ENCODE measurements at places on chromosomes 12 and 14.

DNA sequence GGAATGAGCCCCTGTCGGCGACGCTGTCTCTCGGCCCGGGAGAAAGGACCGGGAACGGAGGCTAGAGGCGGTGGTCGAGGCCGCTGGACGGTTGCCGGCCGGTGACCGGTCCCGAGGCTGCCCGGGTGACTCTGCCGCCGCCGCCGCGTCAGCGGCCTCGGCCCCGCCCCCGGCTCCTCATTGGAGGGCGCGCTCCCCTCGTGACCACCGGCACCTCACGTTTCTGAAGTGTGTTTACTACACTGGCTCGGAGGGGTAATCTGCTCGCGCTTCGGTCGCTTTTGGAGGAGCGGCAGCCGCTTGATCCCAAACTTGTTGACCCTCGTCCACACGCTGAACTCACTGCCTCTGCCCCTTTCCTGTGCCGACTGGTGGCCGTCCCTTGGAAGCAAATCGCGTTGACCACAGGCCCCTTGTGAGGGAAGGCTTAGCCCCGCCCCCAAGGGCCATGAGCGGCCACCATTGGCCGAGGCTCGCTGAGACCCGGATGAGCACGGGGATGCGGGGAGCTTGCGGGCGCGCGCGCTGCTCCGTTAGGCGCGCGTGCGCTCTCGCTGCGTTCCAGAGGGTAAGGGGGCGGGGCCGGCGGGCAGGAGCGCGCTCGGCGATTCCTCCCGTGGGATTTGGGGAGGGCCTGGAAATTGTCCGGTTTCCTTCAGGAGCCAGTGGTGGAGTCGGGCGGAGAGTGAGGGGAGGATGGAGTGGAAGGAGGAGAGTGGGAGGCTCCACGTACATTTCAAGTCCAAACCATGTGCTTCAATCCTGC, at the start of gene CRY1:
TSS of gene CRY1 (minus strand) at position 133 of the 766 bp plus-strand sequence. CDS start 588 bp downstream, outside the sequence.
- DNase-seq, result peak; percentile 96

DNA sequence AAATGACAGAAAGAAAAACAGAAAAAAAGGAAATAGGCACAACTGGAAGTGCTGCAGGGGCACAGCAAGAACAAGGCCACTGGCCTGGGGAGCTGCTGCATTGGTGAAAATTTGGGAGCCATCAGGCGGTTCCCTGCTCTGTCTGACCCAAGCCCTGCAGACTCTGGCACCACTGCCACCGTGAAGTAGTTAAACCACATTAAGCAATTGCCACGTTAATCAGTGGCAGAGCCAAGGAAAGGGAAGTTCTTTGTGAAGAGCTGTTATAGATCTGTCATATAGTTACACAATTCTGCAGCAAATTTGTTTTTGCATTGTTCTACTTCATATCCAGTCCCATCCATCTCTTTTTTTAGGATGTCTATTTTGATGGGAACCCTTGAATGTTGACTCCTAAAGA, 915.3 kb downstream of the FSCB start:
- DNase-seq, result no peak

DNA sequence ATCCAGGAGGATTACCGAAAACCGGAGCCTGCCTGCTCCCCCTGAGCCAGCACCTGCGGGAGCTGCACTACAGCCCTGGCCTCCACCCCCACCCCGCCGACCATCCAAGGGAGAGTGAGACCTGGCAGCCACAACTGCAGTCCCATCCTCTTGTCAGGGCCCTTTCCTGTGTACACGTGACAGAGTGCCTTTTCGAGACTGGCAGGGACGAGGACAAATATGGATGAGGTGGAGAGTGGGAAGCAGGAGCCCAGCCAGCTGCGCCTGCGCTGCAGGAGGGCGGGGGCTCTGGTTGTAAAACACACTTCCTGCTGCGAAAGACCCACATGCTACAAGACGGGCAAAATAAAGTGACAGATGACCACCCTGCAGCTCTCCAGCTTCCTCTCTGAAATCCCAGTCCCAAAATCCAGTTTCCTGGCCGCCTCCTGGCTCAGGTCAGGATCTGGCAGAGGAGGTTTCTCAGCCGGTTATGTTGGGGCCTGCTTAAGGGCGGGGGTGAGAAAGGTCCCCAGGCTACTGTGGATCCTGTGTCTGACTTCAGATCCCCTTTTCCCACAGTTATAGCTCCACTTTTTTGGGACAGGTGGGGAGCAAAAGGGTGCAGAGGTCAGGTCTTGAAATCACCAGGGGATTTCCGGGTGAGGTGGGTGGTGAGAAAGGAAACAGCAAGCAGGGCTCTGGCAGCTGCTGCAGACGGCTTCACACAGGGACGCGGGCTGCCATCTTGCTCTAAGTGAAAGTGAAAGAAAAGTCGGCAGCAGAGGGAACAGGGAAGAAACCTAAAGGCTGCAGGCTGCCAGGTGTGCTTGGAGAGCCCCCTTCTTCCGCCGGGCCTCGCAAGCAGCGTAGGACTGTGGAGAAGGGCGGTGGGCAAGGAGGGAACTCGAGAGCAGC, at the start of gene TAPBPL:
TSS of gene TAPBPL (plus strand) at position 695 of the 897 bp plus-strand sequence. CDS start 207 bp downstream, outside the sequence.
- DNase-seq, result peak; percentile 95

DNA sequence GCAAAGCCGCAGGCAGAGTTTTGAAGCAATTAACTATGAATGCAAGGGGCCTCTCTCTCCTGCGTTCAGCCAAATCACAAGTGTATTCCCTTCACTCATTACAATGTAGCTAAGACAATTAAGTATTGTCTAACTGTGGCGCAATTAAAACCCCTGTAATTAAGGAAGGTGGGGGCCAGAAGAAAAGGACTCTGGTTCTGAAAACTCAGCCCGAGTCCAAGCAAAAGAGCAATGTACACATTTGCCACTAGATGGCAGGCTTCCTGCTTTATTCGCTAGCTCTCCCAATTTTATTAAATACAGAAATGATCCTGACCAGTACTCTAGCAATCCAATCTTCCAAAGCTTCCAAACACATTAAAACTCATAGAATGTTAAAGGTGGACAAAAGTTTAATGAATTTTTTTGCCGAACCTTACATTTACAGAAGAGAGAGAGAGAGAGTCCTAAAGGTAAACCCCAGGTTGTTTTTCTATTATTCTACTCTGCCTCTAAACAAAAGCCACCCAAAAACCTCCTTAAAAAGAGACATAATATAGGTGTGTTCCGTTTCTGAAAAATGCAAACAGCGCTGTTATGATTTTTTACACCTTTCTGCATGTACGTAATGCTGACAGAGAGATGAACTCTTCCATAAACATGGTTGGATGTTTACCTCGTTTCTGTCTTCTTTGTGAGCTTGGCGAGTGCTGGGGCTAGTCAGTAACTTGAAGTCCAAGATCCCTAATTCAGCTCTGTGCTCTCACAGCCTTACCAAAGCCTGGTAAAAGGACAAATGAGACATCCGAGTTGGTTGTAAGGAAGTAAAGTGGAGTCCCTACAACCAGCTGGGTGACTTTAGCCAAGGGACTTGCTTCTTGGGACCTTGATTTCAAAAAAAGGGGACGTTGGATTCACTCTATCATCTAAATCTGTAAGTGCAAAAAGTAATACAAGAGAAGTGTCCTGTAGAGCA, 50.9 kb upstream of the VASH1 start:
- DNase-seq, result no peak

DNA sequence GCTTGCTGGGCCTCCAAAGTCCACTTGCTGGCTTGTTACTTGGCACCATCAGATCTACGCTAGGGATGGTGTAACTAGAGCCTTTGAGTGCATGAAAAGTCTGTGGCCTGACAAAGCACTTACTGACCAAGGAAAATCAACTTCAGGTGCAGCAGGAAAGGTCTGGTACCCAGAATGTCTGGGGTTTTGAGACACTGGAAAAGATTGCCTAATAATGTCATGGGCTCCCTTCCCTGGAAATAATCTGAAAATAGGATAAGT, 106.7 kb downstream of the ZFP36L1 start:
- no peak for DNase-seq

GRCh38 chr14:61439779-61440418, 118.5 kb downstream of the PRKCH start:
- DNase-seq, result no peak

- DNase-seq, result no peak
These were observed 150.6 kb downstream of the ADCK1 start for GRCh38 chr14:77950371-77951063.

GRCh38 chr12:26434299-26435068, 239.1 kb downstream of the SSPN start:
- DNase-seq, result no peak

GRCh38 chr12:74890237-74890599, 319.4 kb downstream of the KCNC2 start:
- no peak for DNase-seq

GRCh38 chr12:64160711-64161060, 61.4 kb downstream of the KICS2 start:
- no peak for DNase-seq

DNA sequence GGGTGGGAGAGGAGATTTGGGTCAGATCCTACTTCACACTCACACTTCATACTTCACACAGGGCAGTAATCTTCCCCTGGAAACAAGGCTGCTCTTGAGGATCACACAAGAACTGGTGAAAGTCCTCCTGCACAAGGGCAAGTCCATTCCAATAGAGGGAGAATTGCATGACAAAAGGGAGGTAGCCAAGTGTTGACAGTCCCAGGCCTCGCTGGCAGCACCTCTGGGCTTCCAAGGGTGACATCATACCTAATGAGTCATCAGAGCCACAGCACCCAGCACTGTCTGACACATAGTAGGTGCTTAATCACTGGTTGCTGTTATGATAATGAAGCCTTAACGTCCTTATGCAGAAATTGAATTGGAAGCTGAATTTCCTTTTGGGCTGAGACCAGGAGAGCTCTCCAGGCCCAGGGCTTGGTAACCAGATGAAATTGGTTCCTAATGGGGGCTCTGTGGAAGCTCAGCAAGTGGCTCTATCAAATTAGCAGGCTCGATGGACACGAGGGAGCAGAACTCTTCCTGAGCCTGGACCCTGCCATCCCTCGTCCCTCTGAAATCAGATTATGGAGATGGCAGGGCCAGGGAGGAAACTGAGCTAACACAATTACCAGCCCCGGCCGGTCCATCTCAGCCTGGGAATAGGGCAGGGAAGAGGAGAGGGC, 58.8 kb upstream of the ACTN1 start:
- DNase-seq, result no peak

DNA sequence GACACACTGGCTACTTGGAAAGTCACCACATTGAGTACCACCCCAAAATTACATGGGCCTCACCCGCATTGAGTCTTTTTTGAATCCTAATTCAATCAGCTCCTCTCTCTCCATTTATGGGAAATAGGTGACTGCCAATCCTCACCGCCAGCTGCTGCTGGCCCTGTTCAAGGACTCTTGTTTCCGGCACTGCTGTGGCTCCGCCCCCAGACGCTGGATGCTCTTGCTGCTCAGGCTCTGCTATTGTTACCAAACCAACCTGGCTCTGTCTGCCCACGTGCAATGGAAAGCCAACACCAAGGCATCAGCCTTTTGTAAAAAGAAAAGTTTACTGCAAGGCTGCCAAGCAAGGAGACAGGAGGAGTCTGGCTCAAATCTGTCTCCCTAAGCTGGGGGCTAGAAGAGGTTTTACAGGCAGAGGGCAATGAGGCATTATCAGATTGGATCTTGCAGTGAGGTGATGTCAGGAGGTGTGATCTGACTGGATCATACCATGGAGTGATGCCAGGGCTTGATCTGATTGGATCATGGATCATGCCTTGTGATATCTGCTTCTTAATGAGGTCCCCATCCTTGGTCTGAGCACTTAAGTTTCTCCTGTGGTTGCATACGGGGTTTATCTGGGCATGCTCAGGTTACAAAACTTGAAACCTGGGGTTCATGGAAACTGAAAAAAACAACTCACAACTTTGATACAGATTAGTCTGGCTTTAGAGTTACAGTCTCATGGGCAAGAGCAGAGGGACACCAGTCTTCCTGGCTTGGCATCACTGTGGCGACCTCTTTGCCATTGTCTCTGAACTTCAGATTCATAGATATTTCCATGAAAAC, 117.1 kb upstream of the SLC35F4 start:
- DNase-seq, result no peak

DNA sequence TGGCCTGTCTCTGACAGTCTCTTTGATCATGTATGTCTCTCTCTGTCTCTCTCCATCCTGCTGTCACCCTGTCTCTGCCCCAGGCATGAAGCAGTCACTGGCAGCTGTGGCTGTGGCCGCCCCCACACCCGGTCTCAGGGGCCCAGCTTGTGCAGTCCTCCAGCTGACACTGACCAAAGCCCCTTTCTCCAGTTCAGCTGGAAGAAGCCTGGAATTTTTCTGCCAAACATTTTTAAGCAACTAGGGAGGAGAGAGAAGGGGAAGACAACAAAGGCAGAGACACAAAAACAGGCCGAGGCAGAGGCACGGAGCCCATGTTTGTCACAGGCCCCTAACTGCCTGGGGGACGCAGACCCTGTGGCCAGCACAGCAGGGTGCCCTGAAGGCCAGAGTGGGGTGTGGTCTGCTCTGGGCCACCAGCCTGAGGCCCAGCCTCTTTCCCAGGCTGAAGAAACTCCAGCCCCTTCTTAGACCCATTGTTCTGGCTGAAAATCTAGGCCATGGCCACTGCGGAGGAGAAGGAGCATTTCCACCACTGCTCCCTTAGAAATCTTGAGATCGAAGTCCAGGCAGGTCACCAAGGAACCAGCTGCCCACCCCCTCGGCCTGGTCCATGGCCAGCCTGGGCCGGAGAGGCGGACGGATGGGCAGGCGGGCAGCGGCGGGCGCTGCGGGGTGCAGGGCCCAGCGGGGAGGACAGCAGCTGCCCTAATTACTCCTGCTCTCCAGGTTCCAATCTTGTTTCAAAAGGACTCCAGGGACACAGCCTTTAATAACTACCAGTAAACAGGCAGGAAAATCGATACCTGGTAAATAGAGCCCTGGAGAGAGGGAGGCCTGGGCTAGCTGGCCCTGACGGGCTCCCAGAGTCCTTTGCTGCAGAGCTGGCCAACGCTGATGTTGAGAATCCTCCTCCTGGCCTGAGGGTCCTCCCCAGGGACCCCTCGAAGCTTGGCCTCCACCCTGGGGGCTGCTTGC, 14.9 kb downstream of the DTX1 start:
- no peak for DNase-seq

GRCh38 chr12:24555730-24556129, 393.2 kb downstream of the BCAT1 start:
- DNase-seq, result no peak

- no peak for DNase-seq
These were observed 64.7 kb downstream of the AVPR1A start for GRCh38 chr12:63086149-63086915.

- DNase-seq, result no peak
These were observed 127.1 kb downstream of the ITPR2 start for GRCh38 chr12:26705851-26706250.

GRCh38 chr12:124026755-124027745, 54.0 kb downstream of the ZNF664 start:
- DNase-seq, result no peak

DNA sequence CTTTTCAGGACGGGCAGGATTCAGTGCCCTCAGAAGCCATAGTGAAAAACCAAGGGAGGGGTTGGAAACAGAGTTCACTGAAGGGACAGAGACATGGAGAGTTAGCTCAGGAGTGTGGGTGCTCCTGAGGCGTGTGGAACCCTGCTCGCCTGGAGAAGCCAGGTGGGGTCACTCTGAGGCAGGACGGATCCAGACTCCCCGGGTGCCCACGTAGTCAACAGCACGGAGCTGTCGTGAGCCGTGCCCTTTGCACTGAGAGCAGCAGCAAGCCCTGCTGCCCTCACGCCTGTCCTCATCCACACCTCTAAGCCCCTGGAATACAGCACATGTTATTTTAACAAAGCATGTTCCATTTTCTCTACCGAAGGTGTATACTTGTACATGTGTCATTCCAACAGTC, 114.7 kb downstream of the FBXL14 start:
- DNase-seq, result no peak
